ENCODE measurements at places on chromosomes 7 and 10.
A peak's percentile ranks its signal among the peaks of the same experiment; 100 is the strongest.

DNA sequence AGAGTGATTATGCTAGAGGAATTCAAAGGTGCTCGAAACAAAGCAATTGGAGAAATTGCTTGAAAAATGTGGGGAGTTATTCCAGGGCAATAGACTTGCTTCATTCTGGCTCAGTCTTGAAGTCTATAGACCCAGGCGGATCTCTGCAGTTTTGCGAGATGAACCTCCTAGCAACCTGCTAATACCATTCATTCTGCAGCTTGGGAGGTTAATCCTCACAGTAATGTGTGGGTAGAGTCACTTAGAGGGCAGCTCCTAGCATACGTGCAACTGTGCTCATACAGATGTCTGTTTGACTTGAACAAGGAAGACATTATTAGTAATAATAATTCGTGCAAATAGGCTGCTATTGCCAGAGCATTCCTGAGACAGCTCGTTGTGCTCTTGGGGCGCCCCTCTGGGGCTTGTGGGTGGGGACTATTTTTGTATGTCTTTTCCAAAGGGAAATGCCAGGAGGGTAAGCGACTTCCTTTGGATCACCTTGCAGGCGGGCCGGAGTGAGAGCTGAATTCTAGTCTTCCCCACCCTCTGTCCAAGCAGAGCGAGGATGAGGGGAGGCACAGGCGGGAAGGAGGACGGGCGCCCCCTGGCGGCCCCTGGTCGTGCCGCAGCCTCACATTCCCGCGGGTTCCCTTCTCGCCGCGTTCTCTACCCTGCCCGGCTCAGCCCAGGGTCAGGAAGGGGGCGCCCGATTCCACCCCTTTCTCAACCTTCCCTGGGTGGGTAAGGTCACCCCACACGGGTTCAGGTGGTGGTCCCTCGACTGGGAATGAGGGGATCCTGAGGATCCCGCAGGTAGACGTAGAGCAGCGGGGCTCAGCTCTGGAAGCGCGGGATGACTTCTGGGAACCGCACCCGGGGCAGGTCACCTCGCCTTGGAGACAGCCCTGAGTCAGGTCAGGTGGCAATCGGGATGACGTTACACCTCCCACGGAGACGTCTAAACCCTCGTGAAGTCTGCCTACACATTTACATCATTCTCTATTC lies 241.5 kb downstream of the PHTF2 start:
- DNase-seq = no peak

- peak; percentile 63 for DNase-seq
These were observed 28.4 kb upstream of the SEMA3E start for GRCh38 chr7:83677180-83677866.

DNA sequence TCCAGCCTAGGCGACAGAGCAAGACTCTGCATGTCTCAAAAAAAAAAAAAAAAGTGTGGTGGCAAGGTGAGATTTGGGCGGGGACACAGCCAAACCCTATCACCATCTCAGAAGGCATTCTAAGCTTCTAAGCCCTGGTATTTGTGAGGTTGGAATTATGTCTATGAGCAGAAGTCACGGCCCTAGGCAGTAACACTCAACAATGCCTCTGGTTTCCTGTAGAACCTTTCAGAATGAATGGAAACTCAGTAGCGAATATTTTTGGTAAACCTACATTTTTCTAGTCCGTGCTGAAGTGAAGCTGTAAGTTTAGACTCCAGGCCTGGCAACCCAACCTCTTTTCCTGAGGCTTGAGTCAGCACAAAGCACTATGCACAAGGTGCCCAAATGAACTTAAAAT lies 88.3 kb downstream of the FAM107B start:
- DNase-seq = no peak

DNA sequence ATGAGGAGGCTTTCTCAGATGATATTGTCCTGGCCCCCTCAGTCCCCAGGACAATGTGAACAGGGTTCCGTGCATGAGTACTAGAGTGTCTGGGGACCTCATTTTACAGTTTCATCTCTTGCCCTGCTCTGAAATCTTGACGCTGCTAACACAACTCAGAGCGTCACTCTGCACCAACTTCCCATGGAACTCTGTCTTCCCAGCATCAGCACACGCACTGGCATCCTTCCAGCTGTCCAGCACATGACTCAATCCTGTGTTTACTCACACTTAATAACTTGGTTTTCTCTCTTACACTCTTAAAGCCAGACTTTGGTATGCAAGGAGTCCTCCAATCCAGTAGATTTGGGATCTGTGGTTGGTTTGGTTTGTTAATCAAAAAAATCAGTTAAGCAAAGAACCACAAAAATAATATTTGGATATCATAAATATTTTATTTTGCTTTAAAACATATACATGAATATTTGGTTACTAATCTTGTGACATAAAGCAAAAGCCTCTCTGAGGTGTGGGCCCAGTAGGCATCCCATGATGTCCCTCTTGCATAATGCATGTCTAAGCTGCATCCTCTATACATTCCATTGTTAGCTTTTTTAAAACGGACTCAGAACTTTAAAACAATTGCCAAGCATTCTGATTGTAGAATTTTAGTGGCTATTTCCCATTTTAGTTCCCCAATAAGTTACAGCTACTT lies 131.0 kb downstream of the CXCL12 start:
- peak; percentile 69 for DNase-seq

DNA sequence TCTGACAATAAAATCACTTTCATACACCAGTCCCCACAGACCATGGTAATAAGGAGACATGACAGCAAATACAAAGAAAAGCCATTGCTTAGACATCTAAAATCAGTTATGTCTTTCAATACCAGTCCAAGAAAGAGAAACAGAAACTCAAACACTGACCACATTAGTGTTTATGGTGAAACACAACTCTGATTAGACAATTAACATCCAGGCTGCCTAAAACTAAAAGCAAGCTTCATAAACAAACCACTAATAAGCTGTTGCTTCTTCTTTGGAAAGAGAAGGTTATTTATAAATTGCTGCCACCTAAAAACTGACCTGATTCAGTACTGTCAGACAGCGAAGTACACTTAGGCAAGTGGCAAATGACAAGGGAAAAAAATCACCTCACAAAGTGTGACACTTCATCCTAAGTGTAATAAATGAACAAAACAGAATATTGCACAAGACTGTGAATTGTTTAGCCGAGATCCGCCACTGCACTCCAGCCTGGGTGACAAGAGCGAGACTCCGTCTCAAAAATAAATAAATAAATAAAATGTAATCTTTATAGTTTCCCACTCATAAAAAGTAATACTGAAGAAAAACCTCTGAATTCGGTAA lies 277.4 kb downstream of the PARD3 start:
- DNase-seq = no peak

DNA sequence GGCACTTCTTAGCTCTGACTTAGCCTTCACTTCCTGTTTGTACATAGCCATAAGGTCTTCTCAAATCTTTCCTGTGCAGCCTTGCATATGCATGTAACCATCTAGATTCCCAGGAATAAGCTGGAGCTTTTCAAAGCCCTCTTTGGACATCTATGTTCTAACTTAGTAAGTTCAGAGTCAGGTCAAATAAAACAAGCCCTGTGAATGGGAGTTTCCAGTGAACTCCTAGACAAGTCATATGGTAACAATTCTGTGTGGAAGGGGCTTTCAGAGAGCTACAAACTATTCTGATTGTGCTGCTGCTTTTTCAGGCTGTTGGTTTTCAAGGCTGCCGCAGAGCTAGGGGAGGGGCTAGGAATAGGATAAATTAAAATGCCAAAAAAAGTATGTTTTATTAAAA lies 208.4 kb upstream of the AKR1E2 start:
- DNase-seq = no peak

DNA sequence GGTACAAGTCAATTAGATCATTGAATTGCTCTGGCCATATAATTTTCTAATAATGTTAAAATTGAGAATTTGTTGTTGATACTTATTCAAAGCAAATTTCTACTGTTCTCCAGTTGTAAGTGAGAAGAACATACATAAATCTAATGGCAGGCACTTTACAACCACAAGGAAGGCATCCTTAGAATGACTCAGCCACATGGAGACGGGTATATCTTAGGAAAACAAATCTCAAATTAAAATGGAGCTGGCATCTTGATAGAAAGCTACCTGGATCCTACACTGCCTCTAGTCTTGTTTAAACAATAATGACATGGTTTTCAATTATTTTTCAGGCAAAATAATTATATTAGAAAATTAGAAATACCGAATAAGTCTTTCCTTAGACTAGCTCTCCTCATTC lies 1183.7 kb upstream of the SORCS1 start:
- DNase-seq = no peak

- DNase-seq = no peak
These were observed 8.8 kb upstream of the LAMB4 start for GRCh38 chr7:108138911-108139310.

DNA sequence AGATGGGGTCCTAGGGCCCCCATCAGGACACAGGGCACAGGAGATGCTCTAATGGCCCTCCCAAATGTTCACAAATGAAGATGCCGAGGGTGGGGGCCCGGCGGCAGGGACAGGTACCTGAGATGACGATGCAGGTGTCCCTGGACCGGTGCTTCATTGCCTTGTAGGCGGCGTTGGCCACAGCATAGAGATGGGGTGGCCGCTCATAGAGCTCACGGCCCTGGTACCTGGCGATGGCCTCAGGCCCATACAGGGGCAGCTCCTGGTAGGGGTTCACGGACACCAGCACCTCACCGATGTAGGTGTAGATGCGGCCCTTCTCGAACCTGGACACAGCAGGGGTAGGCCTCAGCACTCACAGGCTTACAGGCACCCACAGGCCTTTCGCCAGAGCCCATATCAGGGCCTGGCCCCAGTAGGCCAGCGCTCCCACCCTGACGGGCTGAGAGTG lies 2.0 kb downstream of the MYO1G start:
- DNase-seq = no peak

DNA sequence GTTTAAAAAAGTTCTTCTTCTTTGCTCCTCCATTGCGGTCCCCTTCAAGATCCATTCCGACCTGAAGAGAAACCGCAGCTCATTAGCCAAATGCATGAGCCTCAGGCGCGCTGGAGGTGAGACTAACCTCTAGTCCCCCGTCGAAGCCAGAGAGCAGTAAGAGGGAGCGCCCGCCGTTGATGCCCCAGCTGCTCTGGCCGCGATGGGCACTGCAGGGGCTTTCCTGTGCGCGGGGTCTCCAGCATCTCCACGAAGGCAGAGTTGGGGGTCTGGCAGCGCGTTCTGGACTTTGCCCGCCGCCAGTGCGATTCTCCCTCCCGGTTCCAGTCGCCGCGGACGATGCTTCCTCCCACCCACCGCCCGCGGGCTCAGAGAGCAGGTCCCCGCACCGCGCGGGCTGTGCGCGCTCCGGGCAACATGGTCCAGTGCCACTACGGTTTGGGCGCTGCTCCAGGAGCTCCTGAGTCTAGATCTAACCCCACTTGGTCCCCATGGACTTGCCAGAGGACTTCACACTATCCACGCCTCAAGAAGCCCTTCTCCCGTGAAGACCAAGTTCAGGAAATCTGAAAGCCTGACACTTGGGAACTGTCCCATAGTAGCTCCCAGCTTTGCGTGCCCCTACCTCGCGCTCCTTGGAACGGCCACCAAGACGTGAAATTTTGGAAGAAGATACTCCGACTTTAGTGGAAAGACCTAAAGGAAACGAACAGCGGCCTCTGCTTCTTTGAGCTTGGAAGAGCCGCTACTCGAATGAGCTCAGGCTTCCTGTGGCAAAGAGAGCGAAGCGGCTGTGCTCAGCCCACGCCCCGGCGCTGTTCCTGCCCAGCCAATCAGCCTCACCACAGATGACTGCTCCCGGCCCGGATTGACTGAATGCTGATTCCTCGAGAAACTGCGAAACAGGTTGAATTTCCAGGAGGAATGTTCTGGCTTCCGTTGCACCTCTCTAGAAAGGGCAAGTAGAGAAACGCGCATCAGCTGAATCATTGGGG lies at the start of gene ABCB1:
ABCB1 (minus strand) TSS at position 755 of the 995 bp plus-strand sequence; CDS start at position 55, 700 bp downstream.
- DNase-seq = peak; percentile 9

GRCh38 chr7:7793249-7793648 lies 74.8 kb upstream of the RPA3 start:
- DNase-seq = no peak

GRCh38 chr10:102153093-102153620 lies 968 bp downstream of the NOLC1 start:
- no peak for DNase-seq

- peak; percentile 54 for DNase-seq
These were observed 9.4 kb downstream of the LIMK1 start for GRCh38 chr7:74092964-74093471.

DNA sequence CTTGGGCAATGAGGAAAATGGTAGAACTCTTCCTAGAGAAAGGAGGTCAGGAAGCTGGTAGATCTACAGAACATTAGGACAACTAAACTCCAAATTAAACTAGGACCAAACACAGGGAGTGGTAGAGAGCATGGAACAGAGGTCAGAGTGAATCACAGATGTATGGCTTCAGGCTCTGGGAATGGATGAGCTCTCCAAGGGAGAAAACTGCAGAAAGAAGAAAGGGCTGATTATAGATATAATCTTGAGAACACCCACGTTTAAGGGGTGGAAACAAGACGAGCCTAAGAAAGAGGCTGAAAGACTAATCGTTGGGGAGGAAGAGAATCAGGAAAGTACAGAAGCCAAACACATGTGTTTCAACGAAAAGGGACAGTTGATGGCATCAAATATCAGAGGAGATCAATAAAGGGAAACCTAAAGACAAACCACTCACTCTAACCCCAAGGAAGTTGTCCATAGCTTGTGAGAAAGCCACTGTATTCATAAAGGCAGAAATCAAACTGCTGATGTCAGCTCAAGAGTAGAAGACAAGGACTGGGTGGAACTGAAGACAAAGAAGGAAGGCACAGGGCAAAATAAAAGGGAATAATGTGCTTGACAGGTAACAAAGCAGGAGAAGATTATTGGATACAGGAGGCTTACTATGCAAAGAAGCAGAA lies 41.4 kb downstream of the NUDCD3 start:
- DNase-seq = no peak

Data from hepatic stellate cell (primary cell).